ENCODE measurements at places on chromosomes 6 and 20.

DNA sequence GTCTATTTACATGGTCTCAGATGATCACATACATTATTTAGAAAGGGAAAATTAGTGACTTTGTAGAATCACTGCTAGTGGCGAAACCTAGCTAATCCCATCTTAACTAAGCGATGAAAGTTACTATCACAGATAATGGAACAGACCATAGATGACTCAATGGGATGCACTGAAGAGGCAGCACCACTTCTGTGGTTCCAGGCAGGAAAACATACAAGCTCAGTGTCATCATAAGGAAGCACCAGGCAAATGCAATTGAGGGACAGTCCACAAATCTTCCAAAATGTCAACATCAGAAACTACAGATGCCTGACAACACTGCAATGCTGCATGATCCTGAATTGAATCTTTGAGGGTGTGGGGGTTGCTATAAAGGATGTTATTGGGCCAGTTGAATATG, 15.9 kb upstream of the SNAI1 start:
- no peak for DNase-seq

- DNase-seq, result no peak
Measured at GRCh38 chr20:18057994-18058349, 256 bp upstream of the OVOL2 start.

DNA sequence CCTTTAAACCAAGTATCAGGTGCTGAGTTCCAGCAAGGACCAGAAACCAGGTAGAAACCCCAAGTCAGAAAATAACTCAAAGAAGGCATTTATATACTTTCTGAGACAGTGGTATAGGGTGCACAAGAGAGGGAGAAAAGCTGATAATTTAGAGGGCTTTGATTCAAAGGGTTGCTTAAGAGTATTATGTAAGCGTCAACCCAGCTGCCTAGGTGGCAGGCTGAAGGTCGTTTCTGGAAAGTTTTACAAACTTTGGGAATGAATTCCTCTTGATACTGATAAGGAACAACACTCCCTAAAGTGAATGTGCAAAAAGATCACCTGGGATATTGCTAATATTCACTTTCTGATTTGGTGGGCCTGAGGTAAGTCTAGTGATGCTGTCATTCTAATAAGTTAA, 800.7 kb downstream of the MAFB start:
- DNase-seq, result no peak

DNA sequence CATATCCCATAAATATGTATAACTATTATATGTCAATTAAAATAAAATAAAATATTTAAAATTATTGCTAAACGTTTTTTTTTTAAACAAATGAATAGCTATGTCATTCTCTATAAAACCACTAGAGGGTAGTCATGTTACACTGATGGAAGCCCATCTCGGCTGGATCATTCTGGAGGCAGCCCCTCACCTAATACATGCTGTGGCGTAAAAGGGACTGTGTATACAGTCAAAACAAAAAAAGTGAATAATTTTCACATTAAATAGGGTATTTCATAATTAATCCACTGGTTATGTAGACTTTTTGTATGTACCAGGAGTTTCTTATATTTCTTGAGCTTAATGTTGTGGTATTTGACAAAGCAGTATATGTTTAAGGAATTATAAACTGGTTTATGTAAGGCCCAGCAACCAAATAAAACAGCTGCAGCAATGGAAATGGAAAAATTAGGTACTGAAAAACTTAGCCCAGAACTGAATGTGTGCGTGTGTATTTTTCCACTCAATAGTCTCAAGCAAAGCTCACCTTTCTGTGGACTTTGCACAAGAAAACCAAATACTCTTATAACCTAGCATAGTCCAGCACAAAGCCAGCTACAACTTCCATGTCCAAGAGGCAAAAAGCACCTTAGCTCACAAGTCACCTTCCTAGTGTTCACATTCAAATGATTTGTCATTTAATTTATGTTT, 81.7 kb downstream of the COL9A1 start:
- no peak for DNase-seq

All from activated T-helper 1 cell treated with anti-CD3 and anti-CD28 coated beads, Interleukin-12 subunit alpha, Interleukin-12 subunit beta, Interleukin-2, Interleukin-4 antibody, amounts not matched to agents 30 ng/mL and 10 ng/mL and 1 ng/mL, durations not matched to agents 14 hours and 24 hours and 36 hours (primary cell).